BE2C (cell line): ENCODE measurements at places on chromosomes 16 and 17.

DNA sequence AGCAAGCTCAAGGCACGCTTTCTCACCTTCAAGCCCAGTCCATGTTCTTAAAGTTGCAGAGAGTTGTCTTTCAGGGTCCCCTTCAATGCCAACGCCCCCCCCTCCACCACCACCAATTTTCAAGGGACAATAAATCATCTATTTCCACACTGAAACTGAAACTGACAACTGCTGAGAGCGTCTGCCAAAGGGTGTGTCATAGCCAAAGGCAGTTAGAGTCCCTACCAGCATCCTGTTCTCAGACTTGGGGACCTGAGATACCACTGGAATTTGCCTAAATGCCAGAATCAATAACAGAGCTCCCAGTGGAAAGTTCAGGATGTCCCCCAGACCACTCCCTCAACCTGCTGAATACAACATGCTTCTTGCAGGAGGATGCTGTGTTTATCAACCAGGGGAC lies 133.2 kb upstream of the SOX9 start:
- no peak for DNase-seq

- DNase-seq: no peak
These were observed 86.5 kb downstream of the MAP2K6 start for GRCh38 chr17:69500911-69501429.

- no peak for DNase-seq
These were observed 158 bp downstream of the ALYREF start for GRCh38 chr17:81891303-81891552.

- peak; percentile 82 for DNase-seq
These were observed 106.2 kb downstream of the N4BP1 start for GRCh38 chr16:48503779-48504178.

DNA sequence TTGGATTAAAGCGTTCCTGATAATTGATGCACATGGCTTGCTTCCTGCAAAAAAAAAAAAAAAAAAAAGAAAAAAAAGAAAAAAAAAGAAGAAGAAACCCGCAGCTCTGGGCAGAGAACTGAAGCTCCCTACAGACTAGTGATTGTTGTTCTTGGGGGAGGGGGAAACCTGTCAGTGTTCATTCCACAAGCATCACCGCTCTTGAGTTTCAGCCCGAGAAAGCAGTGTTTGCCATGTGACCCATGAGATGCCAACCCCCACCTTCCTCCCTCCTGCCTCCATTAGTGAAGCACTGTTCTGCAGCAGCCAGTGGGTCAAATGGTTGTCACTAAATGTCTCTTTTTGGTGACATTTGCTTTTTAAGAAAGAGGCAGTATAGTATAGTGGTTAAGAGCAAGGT lies 1.7 kb downstream of the USP43 start:
- DNase-seq: no peak

DNA sequence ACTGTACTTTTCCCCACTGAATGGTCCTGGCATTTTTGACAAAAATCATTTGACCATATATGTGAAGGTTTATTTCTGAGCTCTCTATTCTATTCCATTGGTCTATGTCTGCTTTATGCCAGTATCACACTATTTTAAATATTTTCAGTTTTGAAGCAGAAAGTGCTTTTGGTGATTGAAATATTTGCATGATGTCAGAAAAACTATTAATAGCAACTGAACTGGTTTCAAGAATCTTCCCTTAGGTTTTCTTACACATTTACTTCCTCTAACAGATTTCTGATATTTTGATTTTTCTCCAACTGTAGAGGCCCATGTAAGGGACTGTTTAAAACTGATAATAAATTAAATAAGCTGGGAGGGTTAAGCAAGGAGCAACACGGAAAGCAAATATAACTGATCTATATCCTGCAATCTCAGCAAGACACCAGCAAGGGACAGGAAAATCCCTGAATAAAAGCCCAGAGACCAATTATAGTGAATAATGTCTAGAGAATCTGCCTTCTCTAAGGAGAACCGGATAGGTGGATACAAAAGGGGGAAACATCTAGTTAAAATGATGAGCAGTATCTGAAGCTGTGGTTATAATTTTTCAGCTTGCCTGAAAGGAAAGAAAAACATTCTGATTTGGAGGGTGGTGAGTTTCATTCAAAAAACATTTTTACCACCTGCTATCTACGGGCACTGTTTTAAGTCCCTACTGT lies 80.9 kb upstream of the STAC2 start:
- DNase-seq: no peak

GRCh38 chr17:51353296-51353695 lies 93.0 kb downstream of the UTP18 start:
- DNase-seq: no peak

- DNase-seq: peak; percentile 66
These were observed 93.8 kb upstream of the PLEKHM1 start for GRCh38 chr17:45584092-45585036.

- DNase-seq: peak; percentile 77
These were observed 9.2 kb upstream of the SSTR2 start for GRCh38 chr17:73155410-73156165.

- DNase-seq: peak; percentile 27
These were observed 23.0 kb upstream of the NSRP1 start for GRCh38 chr17:30093463-30094147.
